BE2C (cell line): ENCODE measurements at places on chromosomes 7 and 10.

DNA sequence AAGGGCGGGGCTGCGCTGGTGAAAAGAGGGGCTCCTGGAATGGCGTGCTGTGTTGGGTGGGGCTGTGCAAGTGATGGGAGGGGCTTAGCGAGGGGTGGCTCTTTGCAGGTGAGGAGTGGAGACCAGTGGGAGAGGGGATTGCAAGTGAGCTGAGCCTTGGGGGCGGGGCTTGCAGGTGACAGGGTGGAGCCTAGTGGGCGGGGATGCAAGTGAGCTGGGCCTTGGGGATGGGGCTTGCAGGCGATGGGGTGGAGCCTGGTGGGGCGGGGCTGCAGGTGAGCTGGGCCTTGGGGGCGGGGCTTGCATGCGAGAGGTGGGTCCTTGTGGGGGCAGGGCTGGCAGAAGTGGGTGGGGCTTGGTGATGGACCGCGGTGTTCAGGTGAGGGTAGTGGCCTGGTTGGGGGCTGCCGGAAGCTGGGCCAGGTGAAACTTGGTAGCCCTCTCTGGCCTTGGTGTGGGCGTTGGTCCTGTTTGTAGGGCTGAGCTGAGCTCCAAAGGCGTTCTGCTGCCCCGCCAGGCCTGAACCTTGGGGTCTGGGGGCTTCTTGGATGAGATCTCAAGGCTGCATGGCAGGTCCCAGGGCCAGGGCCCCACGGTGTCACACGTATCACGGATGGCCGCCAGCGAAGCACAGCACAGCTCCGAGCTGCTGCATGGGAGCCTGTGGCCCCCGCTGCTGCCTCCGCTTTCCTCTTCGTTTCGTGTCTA is 743 bp upstream of the PITRM1 start:
- no peak for DNase-seq

DNA sequence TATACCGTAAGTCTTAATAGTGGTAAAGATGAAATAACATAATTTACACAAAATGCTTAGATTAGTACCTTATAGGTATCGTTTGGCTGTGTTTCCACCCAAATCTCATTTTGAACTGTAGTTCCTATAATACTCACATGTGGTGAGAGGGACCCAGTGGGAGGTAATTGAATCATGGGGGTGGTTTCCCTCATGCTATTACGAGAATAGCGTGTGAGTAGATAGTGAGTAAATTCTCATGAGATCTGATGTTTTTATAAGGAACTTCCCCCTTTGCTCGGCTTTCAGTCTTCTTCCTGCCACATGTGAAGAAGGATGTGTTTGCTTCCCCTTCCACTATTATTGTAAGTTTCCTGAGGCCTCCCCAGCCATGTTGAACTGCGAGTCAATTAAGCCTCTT is 426.3 kb upstream of the POT1 start:
- no peak for DNase-seq

- DNase-seq, result no peak
Measured at GRCh38 chr7:29929018-29929807, 60.4 kb downstream of the SCRN1 start.

GRCh38 chr7:20665096-20665495 is 49.6 kb downstream of the ABCB5 start:
- no peak for DNase-seq
